ENCODE measurements at places on chromosomes 2 and 18.

DNA sequence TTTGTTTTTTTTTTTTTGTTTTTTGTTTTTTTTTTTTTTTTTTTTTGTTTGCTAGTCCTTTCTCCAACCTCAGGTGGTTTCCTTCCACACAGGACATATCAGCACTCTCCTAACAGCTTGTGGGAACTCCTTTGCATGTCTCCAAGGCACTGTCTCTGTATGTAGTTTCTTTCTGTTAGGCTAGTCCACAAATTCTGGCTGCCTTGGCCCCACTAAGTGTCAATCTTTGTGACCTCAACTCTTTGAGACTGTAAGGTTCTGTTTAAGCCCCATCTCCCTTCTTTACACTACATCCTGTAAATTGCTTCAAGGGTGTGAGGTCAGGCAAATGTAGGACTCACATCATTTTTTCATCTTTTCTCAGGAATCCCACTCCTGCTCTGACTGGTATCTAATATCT is 85.1 kb downstream of the NCOA1 start:
- DNase-seq: no peak

DNA sequence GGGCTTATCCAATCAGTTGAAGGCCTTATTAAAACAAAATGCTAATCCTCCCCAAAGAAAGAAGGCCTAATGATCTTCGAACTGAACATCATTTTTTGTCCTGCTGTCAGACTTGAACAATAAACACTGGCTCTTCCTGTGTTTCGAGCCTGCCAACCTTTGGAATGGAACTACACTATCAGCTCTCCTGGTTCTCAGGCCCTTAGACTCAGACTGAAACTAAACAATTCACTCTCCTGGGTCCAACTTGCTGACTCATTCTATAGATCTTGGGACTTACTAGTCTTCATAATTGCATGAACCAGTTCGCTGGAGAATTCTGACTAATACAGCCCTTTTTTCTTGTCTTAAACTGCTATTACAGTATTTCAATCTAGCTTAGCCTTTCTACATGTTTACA is 235.2 kb downstream of the LNPK start:
- DNase-seq: no peak

DNA sequence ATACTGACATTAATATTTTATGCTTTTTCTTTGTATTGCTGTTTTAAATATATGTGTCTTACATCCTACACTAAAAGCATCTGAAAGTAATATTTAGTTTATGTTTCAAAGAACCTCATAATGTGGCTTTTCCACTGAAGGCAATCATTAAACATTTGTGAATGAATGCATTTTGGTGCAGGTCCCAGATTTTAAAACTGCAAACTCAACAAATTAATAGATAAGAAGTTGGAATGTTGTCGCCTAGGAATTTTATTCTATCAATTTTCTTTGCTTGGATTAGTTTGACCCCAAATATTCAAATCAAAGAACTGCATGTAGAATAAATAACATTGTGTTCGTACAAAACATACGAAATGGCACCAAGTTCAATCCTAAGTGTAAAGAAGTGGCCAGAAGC is 44.7 kb downstream of the ATF2 start:
- no peak for DNase-seq

DNA sequence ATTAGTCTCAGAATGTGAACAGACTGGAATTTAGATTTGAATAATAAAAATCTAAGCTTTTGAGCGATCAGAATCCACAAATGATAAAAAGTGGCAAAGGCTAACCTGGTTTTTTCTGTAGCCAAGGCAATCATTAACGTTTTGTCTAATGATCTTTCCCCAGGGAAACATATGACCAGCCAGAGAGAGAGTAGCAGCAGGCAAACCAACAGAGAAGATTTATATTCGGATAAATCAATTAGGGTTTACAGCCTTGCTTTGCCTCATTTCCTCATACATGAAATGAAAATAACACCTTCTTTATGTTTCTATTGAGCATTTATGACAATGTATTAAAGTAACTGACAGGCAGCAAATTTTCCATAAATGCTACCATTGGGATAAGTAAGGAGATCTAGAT is 14.5 kb downstream of the TIA1 start:
- no peak for DNase-seq

DNA sequence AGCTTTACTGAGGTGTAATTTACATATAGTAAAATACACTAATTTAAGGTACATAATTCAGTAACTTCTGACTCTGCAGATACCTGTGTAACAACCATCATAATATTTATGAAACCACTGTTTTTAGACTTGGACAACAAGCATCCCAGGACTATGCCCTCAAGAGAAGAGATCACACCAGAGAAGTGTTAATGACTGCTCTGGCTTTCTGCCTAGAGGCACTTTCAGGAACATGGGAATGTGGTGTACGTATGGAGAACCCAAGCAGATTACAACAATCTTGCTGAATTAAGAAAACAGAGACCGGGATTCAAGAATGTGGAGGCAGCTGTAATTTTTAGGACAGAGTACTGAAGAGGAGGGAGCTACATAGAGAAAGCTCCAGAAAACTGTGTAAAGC is 475.2 kb downstream of the LPIN1 start:
- no peak for DNase-seq
